ENCODE measurements at places on chromosomes 2 and 18.

DNA sequence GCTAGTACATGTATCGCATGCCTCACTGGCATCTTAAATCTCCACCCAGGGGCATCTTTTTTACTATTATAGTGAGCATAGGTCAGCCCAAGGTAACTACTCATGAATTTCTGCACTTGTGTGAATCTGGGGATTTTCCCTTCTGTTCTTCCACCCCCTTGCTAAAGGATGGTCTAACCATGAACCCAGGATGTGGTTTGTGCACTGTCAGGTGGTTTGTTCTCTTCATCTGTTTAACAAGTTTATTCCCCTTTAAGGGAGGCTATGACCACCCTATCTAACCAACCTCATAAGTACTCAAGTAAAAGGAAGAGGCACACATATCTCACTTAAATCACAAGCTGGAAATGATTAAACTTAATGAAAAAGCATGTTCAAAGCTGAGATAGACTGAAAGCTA is 243.0 kb downstream of the RPRM start:
- DNase-seq: no peak

DNA sequence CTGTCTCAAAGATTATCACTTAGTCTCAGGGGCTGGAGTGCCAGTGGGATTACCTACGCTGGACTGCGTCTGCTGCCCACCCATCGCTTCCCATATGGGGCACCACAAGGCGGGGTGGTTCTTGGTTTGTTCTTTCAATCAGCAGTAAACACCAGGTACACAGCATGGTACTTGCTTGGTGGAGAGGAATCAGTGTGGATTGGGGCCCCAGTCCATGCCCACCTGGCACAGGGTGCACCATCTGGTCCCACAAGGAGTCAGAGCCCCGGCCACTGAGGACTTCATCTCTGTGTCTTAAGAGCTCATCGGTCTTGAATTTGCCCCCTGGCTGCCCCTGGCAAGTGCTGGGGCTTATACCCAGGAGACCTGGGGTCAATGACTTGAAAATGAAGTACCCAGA is 96.2 kb downstream of the GLI2 start:
- DNase-seq: no peak

DNA sequence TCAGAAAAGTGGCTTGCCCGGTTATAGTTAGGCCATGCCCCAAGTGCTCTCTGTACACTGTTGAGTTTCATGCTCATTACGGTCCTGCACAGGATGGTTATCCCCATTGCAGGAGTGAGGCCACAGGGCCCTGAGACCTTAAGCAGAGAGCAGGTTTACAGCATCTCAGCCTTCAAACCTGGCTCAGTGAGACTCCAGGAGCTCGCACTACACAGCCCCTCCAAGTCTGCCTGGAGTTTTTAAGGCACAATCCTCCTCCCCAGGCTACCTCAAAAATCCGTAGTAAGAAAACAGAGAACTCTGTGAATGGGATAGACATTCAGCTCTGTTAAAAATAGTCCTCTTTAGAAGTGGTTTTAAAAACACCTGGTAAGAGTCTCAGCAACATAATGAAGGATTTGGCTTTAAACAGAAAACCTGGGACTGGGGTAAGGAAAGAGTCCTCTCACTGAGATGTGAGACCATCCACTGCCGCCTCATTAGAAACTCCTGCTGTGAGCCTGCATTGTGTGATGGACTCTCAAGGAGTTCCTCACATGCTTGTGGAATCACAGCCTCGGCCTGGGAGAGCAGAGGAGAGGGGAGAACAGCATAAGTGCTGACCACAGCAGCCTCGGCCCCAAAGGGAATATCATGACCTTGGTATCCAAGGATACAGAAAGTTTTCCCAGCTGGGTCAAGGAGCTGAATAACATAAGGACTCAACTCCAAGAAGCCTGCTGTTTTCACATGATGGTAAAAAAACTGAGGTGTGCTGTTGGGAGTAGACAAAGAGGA is 214.8 kb downstream of the ATAD2B start:
- DNase-seq: no peak

GRCh38 chr18:44197832-44198611 is 482.7 kb upstream of the SETBP1 start:
- no peak for DNase-seq

DNA sequence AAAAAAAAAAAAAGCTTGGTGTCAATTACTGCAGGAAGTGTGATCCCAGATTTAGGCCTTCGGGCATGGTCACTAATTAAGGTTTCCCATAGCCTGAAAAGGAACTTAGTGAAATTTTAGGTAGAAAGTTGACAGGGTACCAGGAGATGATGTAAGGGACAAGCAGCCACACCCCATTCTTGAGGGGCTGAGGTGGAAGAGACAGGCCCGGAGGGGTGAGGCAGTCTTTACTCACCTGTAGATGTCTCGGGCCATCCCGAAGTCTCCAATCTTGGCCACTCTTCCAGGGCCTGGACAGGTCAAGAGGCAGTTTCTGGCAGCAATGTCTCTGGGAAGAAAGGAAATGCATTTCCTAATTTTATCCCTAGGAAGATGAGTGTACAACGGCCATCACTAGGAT is 94.3 kb downstream of the CLIP4 start:
- DNase-seq: no peak

- DNase-seq: no peak
Observed at GRCh38 chr2:160473468-160474318, 19.9 kb downstream of the RBMS1 start.

GRCh38 chr2:177489719-177490301 is 97.2 kb downstream of the AGPS start:
- DNase-seq: no peak

GRCh38 chr2:236180831-236181453 is 12.8 kb upstream of the GBX2 start:
- DNase-seq: peak; percentile 32

GRCh38 chr2:99648178-99648844 is 158.5 kb upstream of the REV1 start:
- DNase-seq: no peak

Measured in HL-60 (cell line).